ENCODE measurements at places on chromosomes 6 and 20.
A peak's percentile ranks its signal among the peaks of the same experiment; 100 is the strongest.

- DNase-seq: no peak
Observed at GRCh38 chr6:30749554-30750378, 5.4 kb upstream of the IER3 start.

GRCh38 chr6:7594579-7595125 is 4.7 kb downstream of the SNRNP48 start:
- no peak for DNase-seq

GRCh38 chr20:36461600-36462439 is 79.5 kb upstream of the MYL9 start:
- DNase-seq: no peak

GRCh38 chr20:31494131-31494530 is 19.0 kb downstream of the REM1 start:
- DNase-seq: no peak

GRCh38 chr6:69895396-69895795 is 29.0 kb downstream of the COL19A1 start:
- DNase-seq: no peak

DNA sequence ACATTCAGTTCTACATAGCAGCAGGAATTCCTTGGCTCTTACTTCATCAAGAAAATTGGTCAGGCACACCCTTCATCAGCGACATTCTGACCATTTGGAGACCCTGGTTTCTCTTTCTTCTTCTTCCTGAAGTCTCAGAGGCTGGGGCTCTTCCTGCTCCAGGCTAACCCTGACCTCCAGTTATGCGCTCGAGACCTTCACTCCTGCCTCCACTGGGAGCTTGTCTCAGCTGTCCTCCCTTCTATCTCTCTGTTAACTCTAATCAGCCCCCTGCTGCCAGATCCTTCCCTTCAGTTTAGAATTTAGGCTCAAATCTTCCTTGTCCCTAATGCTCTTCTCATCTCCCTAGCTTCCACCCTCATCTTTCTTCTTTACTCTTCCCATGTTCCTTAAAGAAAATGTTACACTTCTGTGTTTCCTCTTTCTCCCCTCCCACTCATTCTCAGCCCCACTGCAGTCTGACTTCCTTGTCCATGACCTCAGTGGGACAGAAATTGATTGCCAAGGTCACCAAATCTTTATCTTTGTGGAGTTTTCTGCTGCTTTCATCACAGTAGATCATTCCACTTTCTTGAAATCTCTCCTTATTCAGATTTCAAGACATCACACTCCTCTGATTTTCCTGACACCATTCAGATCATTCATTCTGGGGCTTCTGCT is 8.4 kb upstream of the HLA-DOA start:
- no peak for DNase-seq

GRCh38 chr20:37911261-37911660 is 8.3 kb downstream of the VSTM2L start:
- DNase-seq: no peak

- DNase-seq: no peak
Observed at GRCh38 chr6:27669295-27669623, 196.4 kb upstream of the ZNF184 start.

GRCh38 chr6:10418361-10418861 is 3.5 kb upstream of the TFAP2A start:
- no peak for DNase-seq

- DNase-seq: no peak
Observed at GRCh38 chr20:15945289-15945688, 628.0 kb downstream of the KIF16B start.

DNA sequence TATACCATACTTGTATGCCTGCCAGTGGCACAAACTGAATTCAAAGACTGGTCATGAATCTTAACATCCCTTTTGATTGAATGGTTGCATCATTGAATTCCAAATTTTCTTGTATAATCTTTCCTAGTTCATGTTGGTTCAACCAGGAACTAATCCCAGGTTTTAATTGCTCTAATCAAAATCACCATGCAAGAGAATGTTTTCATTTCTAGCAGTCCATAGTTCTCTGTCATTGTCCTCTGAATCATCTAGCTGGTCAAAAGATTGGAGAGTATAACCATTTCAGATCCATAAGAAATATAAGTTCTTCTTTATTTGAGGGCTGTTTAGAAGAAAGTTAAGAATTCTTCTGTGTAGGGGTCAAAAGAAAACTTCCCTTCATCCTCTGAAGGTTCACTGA is 57.2 kb downstream of the ZNF292 start:
- no peak for DNase-seq

DNA sequence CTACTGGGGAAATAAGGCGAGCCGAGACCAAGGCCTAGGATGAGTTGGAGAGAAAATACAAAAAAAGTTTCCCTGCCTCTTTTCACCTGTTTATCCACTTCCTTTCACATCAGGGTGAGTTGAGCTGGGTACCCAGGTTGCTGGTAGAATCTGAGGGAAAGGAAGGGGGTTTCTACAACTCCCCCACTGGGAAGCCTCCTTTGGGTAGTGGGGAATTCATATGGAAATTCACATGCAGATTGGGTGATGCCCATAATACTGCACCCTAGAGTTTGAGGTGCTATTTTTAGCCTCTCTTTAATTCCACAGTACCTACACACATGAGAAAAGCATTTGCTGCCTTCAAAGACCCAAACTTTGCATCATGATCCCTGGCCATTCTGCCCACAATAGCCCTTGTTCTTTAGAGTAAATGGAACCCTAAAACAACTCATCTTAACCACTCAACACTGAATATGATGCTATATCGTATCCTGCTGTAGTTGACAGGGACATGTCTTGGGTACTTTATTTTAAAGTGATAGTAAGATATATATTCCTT is 2.7 kb downstream of the OSTM1 start:
- peak; percentile 56 for DNase-seq

Measured in NT2/D1 (cell line).